ENCODE measurements at places on chromosomes 13 and 19.

DNA sequence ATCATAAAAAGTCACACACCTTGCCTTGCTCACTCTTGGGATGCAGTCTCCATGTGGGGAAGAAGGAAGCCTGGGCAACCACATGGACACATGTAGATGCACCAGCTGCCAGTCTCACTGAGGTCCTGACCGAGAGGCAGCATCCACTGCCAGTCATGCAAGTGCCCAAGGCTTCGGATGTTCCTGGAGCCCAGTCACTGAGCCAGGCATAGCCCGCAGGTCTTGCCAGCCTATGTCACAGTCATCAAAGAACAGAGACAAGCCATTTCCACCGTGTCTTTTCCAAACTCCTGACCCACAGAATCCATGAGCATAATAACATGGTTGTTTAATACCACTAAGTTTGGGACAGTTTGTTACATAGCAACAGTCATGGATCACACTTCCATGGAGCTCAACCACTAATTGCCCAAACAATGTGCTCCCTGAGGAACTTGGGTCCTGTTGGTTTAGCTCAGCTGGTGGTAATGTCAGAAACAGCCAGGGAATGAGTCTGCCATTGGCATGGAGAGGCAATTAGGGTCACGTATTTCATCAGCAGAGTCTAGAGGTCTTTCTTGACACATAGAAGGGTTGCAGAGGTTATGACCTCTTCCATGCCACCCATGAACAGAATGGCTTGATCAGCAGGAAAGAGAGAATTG, 21.5 kb downstream of the STARD13 start:
- no peak for DNase-seq

- no peak for DNase-seq
Measured at GRCh38 chr19:13011653-13012389, 16.5 kb downstream of the NFIX start.

DNA sequence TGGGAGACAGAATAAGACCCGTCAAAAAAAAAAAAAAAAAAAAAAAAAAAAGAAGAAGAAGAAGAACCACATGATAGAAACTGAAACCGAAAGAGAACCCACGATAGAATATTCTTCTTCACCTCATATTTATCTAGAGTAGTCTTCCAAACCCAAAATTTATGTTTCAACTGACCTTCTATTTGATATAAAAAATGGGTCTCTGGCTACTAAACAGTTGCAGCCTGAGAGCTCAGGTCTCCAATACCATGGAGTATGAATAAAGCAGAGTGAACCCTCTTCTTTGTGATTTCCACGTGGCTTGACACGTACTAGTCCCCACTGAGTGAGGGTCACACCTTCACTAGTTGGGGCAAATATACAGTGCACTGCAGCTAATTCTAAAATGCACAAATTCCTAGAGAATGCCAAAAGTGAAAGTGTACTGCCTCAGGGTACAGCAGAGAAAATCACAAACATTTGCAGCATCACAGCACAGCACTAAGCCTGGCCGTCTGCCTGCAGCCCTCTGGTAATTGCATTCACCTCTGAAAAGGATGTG, 30.8 kb upstream of the RFC3 start:
- no peak for DNase-seq

GRCh38 chr13:111153279-111153976, 38.3 kb downstream of the ARHGEF7 start:
- DNase-seq: peak; percentile 82

DNA sequence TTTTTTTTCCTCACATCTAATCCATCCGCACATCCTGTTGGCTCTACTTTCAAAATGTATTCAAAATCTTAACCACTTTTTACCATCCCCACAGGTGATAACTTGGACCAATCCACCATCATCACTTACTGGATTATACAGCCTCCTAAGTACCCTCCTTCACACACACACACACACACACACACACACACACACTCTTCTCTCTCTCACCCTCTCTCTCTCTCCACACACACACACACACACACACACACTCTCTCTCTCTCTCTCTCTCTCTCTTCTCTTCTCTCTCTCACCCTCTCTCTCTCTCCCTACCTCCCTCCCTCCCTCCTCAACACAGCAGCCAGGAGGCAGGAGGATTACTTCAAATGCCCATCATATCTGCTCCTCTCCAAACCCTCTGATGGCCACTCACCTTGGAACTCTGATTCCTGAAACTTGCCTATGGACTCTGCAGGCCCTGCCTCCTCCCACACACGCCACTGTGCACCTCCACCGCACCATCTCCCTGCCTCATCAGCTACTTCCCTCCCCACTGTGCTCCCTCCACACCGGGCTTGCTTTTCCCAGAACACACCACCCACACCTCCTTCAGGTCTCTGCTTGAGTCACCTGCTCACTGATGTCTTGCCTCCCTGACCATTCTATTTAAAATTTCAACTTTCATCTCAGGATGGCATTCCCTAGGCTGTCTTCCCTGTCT, 39.7 kb downstream of the RCBTB2 start:
- no peak for DNase-seq

DNA sequence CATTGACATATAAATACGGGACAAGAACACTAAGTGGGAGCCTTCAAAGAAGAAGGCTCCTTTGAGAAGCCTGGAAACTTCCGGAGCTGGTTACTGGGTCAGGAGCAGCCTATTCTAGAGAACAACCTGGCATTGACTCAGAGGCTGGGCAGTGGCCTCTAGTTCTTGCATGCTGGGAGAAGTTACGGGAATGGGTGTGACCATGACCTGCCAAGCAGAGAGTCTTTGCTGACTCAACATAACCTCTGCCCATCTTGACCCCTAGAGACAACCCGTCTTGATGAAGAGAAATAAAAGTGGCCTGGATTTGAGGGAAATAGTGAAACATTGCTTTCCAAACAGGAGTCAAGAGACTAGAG, 21.0 kb downstream of the STARD13 start:
- no peak for DNase-seq

- no peak for DNase-seq
Measured at GRCh38 chr13:77038907-77039480, 12.0 kb upstream of the FBXL3 start.

GRCh38 chr13:76717092-76717491, 169.1 kb downstream of the KCTD12 start:
- no peak for DNase-seq

GRCh38 chr19:21022996-21023395, 2.5 kb downstream of the ZNF430 start:
- DNase-seq: no peak

- DNase-seq: no peak
Measured at GRCh38 chr13:98475522-98475921, 101.4 kb downstream of the STK24 start.

DNA sequence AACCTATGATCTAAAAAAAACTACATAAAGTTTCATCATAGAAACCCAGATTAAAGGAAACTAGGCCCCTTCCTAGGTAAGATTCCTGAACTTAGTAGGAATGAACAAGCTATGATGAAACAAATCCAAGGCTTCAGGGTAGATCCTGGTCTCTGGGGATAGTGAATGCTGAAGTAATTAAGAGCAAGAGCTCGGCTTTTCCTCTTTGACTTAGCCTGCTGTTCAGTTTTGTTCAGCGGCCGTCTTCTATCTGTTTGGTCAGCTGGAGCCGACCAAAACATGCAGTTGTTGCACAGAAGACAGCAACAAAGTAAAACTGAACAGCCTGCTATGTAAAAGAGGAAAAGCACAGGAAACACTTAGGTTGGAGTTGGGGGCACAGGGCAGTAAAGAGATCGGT, 44.1 kb upstream of the RFXAP start:
- no peak for DNase-seq

- no peak for DNase-seq
Measured at GRCh38 chr19:57078802-57079201, 41.0 kb upstream of the USP29 start.

DNA sequence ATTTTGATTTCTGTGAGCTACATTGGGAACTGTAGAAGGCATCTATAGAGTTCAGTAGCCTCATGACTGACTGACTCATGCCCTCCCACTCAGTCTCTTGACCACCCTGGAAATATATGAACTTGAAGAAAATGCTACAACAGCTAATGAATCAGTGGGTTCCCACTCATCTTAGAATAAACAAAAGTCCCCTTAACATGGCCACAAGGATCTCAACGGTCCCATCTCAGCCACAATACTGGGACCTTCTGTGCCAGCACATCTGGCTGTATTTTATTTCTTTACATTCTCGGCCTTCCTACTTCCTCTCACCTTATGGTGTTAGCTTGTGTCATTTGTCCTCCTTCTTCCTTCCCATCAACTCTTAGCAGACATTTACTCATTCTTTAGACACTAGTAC, 619.8 kb downstream of the DCT start:
- DNase-seq: no peak

GRCh38 chr19:6062961-6063575, 47.2 kb downstream of the RFX2 start:
- no peak for DNase-seq

GRCh38 chr13:99693351-99693750, 192.1 kb downstream of the TM9SF2 start:
- DNase-seq: no peak

DNA sequence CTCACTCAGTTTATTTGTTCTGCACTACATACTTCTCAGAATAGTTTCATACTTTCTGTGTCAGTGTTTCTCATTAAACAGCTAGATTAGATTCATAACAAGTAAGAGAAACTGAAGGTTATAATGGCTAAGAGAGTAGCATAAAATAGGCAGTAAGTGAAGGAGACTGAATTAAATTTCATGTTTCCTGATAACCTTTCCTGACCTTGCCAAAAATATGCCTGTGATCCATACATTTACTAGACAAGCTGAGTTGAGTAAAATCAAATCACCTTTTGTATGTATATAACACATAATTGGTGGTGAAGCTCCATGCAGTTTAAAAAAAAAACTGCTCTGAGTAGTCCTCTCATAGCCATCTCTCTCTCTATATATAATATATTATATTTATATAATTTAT, 545.3 kb upstream of the PCDH20 start:
- DNase-seq: no peak

- no peak for DNase-seq
Measured at GRCh38 chr13:46961719-46962118, 64.9 kb upstream of the HTR2A start.

- DNase-seq: no peak
Measured at GRCh38 chr19:18894254-18895037, 1.5 kb downstream of the CERS1 start.

DNA sequence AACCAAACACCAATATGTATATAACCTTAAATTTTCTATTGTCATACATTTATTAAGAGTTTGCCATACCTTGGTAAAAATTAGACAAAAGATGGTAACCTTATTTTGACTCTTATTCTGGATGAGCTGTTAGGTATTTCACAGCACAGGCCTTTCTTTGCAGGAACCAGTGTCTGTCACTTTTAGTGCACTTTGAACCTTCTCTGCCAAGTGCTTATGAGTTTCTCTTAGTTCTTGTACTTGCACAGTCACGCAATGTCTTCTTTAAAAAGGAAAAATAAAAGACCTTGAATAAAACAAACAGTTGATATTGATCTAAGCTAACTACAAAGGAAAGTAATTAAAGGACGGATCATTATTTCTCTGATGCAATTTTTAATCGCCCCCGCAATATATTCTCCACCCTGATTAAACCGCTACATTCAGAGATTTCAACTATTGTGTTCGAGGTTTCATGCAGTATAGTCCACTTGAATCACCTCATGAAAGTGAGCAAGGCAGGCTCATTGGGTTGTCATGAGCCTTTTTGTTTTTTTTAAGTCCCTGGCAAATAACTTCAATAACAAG, 534.5 kb downstream of the KLF5 start:
- DNase-seq: no peak

GRCh38 chr13:110509971-110510786, 51.3 kb downstream of the RAB20 start:
- DNase-seq: no peak

GRCh38 chr19:45448887-45449299, 18.9 kb upstream of the FOSB start:
- no peak for DNase-seq

DNA sequence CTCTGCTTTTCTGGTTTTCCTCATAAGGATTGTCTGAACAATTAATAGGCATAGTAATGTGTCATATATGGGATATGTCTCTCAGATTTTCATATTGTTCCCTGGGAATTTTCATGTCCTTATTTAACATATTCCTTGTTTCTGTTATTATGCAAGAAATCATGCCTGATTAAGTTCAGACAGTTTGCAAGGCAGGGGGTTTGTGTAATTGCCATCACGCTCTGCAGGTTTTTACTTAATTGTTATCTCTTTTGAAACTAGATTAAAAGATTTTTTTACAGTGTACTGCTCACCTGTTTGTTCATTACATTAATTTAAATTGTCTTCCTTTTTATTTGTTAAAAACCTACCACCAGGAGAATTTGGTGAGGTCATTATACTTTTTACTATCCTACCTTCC, 1253.2 kb upstream of the PRR20A start:
- no peak for DNase-seq

DNA sequence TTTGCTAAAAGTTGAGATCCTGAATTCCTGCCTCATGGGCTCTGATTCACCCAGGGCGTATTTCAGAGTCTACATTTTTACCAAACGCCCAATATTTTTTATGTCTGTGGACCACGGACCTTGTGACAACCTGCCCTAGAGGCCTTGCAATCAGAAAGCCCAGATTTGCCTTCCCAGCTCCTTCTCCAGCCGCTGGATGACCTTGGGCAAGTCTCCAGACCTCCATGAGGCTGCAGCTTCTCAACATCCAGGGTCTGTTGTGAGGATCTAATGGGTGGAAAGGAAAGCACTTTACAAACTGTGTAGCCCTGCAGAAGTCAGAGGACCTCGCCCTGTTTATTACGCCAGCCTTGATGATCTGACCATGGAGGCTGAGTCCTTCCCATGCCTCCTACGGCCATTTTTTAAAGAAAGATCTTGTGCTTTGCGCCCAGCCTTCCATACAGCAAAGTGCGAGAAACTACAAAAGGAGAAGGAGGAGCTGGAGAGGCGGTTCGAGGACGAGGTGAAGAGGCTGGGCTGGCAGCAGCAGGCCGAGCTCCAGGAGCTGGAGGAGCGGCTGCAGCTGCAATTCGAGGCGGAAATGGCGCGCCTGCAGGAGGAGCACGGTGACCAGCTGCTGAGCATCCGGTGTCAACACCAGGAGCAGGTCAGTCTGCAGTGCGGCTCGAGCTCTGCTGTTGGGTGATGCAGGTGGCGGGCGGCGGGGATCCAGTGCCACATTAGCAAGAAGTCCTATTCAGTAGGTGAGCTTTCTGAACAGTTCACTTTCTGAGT, 115.6 kb downstream of the SLC7A1 start:
- DNase-seq: no peak

- DNase-seq: peak; percentile 36
Measured at GRCh38 chr19:17488593-17489391, 18.5 kb downstream of the SLC27A1 start.

All from stimulated activated CD4-positive, alpha-beta T cell treated with anti-CD3 and anti-CD28 coated beads, Interleukin-15, amount 100 ng/mL, for 1 hour (primary cell).